Sigmoid colon (tissue), 7 donors: ENCODE measurements at places on chromosomes 13 and 19. TPM values are rescaled to one million over a fixed set of nuclear protein-coding genes. Genes with fewer than 3 reads are reported as not detected.

PNMA8A gene
- total RNA-seq: 5.3 TPM

MAMSTR gene
- 1.8 TPM for total RNA-seq

ZSCAN5C gene
- not detected for total RNA-seq

CCNE1 gene
- total RNA-seq: 13.8 TPM

KL gene
- total RNA-seq: 6.4 TPM

CGB3 gene
- total RNA-seq: not detected

CD70 gene
- 0.36 TPM for total RNA-seq

FCGBP gene
- 7.5 TPM for total RNA-seq
